ENCODE measurements at places on chromosomes 6 and 20.

DNA sequence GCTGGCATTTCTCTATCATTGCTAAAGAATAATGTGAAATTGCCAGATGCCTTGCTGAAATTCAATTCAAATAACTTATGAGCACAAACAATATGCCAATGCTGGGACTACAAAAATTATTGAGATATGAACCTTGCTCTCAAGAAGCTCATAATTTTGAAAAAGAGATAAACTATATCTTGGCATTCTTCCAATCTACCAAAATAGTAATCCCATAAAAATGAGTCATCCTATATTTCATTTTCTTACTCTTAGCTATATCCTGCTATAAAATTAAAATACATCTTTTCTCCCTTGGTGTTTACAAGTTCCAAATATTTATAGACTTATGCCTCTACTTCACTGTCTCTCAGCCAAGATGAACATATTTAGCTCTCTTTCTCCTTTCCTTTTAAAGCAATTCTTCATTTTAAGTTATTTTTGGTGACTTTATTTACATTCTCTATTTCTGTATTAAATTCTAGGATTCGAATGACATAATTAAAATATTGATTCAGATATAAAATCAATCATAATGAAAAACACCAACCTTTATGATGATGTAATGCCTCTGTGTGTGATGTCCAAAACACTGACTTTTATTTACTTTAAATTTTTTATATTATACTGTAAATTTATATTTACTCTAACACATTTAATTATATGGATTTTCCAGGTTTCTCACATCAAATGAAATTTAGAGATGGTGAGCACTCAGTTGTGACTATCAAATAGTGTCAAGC is 152.6 kb downstream of the CDK19 start:
- no peak for DNase-seq

GRCh38 chr6:43181942-43182860 is at the start of gene CUL9:
CUL9 (plus strand) TSS chr6:43182196; CDS start chr6:43184311, 2,115 bp downstream.
- DNase-seq: peak; percentile 76

GRCh38 chr6:55131616-55132015 is 42.7 kb upstream of the HCRTR2 start:
- DNase-seq: no peak

- DNase-seq: peak; percentile 90
These were observed at the start of gene SDHAF4 for GRCh38 chr6:70566751-70567382. SDHAF4 (plus strand) TSS chr6:70566930; CDS start chr6:70566941, 11 bp downstream.

DNA sequence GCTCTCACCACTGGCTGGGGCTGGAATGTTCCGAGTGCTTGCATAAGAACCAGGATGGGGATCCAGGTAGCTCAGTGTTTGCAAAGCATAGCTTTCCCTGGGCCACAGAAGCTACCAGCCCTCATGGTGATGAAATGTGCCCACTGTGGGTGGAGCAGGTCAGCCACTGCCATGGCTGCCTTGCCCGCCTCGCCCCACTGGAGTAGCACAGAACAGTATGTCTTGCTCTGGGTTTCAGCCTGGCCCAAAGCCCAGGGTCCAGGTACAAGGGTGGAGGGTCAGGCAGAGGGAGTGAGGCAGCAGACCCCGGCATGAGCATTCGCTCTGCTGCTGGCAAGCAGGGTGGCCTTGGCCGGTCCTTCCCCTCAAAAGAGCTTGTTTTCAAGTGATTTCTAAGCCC is 34.7 kb downstream of the KCNK17 start:
- no peak for DNase-seq

DNA sequence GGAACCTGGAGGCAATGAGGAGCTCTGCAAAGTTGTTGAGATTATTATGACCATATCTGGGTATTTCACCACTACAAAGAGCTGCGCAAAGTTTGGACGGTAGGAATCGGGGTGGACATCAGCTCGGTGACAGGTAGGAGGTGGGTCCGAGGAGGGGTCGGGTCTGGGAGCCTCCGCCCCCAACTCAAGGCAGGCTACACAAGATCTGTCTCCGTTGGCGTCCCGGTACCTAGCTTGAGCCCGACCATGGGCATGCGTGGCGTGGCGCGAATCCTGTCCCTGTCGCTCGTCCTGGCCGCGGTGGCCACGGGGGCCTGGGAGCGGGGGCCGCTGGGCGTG is 40.2 kb upstream of the ZNFX1 start:
- no peak for DNase-seq

DNA sequence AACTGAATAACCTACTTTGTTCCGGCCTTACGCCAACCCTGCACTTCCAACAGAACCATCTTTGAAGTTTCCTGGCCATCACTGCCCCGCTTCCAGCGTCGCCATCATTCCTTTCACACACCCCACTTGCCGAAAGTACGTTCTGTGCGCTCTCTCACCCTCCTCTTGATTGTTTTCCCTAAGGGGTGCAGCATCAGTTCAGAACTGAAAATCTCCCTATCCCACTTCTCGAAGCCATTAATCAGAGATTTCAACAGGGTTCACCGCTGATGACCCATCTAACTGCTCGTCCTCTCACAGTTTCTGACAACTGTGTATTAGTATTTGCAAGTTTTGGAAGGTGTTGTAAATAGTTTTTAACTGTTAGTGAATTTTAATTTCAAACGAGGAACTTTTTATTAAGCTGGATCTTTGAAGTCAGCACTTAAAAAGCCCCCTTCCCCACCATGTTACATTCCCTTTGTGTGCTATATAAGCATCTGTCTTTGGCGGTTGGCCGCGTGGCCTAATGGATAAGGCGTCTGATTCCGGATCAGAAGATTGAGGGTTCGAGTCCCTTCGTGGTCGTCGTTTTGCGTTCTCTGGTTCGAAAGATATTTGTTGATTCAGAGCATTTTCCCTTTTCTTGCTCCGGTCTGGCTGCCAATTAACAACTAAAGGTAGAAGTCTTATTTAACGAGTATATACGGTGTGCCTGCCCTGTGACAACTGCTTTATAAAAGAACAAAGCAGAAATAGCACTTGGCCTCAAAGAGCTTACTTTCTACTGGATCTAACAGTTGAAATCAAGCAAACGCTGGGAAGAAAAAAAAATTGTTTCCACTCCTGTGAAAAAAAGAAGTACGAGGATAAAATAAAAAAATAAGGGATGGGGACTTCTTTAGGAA is 42.6 kb downstream of the TRIM27 start:
- DNase-seq: peak; percentile 32

All from activated T-helper 2 cell treated with anti-CD3 and anti-CD28 coated beads, Interferon-gamma antibody, Interleukin-2, Interleukin-4, amounts not matched to agents 10 μg/mL and 5 μg/mL and 100 μg/mL, durations not matched to agents 14 hours and 24 hours and 36 hours (primary cell).